ENCODE measurements at places on chromosomes 5 and 9.

- DNase-seq = no peak
Measured at GRCh38 chr5:167743695-167744464, 547.6 kb upstream of the WWC1 start.

DNA sequence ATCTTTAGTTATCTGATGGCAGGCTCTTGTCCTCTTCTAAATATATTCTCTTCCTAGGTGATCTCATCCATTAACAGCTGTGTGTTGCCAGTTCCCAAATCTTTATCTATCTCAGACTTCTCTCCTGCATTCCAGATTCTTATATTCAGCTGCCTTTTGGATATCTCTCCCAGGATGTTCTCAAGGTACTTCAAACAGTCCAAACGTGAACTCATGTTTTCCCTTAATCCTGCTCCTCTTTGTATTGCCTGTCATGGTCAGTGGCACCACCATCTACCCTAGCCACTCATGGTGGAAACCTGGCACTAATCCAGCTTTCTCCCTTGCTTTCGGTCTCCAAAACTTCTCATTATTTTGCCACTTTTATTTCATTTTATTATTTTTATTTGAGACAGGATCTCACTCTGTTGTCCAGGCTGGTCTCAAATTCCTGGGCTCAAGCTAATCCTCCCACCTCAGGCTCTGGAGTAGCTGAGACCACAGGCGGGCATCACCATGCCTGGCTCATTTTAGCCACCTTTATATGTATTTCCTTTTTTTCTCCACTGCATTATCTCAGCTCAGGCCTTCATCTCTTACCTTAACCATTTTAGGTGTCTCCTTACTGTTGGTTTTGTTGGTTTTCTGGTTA is 3.8 kb downstream of the ZFYVE16 start:
- no peak for DNase-seq

GRCh38 chr5:33170411-33170810 is 270.4 kb upstream of the TARS1 start:
- no peak for DNase-seq

GRCh38 chr9:88587182-88587581 is 52.2 kb downstream of the NXNL2 start:
- DNase-seq = no peak

DNA sequence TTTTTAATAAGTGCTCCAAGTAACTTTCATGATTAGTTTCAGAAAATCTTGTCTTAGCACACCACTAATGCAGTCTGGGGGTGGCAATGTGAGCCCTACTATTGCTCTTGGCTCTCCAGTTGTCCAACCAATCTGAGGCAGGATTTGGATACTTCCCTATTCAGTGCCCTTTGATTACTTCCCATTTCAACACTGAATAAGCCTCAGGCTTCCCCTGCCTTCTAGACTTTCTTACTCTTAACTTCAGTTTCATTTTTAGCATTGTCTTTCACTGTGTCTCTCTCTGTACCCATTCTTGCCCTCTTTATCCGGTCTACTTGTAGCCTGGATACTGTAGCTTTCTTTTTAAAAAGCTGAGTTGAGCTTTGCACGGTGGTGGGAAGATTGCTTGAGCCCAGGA is 186.1 kb downstream of the C9orf152 start:
- peak; percentile 73 for DNase-seq

DNA sequence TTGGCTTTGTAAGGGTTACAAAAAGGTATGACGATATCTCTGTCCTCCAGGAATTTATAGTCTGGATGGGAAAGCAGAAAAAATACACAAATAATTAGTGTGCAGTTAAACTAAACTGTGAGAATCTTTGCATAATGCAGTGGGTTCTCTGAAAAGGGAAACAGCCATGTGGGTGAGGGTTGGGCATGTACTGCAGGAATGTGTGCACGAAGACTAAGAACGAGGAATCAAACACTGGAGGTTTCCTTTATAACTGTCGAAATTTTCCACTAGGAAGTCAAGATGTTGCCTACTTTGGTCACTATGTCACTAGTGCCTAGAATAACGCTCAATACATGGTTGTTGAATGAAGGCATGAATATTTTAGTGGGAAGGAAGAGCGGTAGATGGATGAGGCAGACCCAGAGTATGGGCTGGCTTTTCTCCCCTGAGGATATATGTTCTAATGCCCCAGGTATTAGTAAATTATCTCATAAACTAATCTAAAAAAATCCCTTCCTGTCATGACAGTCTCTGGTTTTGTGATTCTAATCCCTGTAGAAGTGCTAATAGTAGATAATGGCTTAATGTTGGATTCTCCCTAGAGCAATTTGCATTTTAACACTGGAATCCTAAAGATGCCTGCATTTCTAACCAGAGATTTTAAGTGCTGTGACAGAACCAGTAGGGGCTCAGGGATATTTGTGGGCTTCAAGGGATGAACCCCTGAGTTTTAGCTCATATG is 227.3 kb downstream of the NMUR2 start:
- DNase-seq = no peak

DNA sequence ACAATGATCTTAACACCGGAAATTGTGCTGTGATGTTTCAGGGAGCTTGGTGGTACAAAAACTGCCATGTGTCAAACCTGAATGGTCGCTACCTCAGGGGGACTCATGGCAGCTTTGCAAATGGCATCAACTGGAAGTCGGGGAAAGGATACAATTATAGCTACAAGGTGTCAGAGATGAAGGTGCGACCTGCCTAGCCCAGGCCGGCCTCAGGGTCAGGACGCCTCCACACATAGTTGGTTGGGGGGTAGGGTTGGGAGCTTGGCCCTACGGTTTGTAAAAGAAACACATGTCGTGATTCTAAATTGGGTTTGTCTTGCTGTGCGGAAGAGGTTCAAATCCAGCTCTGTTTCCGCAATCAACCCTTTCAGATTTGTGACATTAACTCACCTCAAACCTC is 6.6 kb downstream of the FCN2 start:
- DNase-seq = no peak
